ENCODE measurements at places on chromosomes 2 and 18.

GRCh38 chr2:17798338-17798737, 17.9 kb upstream of the MSGN1 start:
- no peak for DNase-seq

DNA sequence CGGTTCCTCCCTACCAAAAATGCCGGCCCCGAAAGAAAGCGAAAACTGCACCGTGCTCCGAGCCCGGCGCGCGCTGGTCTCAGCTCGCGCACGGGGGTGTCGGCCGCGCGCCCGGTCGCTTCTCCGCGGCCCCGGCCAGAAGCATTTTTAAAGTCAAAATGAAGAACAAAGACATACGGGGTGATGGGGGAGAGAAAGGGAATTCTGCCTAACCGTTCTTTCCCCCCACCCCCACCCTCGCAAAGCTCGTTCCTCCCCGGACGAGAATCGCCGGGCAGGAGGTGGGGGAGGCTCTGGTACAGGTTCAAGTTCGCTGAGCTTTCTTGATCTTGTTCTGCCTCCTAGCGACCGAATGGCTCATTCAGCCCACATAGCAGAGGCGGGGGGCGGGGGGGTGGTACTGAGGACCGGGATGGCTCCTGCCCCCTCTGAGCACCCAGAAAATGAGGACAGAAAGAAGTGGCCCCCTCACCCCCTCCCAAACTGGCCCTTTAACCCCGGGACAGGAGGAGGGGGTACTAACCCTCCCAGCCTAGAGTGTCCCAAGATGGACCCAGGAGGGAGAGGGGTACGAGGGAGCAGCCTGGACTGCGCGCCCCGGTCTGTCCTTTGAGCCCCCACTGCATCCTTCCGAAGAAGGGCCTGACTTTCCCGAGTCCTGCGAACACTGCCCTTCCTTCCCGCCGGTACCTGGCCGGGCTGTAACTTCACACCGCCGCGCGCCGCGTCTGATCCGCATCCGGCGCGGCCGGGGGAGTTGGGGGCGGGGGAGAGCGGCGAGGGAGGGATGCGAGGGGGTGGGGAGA, 3.1 kb downstream of the BCL11A start:
- peak; percentile 28 for DNase-seq

DNA sequence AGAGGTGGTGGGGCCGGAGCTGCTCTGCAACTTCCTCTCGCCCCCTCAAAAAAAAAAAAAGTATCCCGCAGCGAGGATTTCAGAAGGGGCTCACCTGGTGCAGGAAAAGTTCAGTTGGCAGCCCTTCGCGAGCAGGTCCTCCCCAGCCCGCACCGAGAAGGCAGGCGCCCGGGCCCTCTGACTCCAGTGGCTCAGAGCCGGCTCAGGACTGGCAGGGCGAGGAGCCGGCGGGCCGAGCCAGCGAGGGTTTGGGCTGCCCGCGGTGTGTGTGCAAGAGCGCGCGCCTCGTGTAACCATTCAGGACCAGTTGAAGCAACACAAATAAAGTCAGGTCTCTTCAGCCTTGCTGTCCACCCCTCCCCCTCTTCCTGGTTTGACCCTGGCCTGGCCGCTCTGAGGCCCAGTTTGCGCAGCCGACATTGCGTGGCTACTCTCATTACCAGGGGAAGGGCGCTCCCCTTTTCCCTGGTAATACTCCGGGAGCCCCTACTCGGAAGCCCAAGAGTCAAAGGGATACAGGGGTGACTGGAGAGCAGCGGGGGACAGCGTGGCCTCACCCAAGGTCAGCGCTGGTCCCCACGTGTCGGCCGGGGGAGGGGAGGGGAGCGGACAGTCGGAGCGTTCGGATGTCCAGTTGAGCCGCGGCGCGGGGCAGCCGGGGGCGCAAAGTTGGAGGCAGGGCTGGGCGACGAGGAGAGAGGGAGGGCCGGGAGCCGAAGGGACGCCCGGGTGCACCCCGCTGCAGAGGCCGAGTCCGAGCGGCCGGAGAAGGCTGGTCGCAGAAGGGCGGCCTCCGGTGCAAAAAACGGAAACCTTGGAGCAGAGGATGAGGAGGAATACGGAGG, 12.3 kb downstream of the EN1 start:
- no peak for DNase-seq

DNA sequence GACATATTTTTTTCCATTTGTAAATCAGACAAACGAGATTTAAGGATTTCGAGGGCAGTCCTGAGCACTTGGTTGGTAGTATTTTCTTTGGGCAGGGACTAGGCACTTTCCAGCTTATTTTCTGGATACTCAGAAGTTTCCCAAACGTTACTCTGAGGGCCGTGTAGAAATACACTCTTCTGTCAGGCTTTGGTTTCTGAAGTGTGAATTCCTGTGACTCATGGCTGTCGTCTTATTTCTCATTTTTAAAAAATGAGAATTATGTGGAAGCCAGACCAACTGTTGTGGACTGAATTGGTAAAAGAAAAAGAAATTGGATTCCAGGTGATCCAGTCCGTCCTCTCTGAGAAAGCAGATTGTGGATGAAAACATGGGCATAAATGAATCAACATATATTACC, 658.6 kb upstream of the FANCL start:
- DNase-seq = no peak

- no peak for DNase-seq
Measured at GRCh38 chr2:132691556-132691955, 21.6 kb upstream of the LYPD1 start.

DNA sequence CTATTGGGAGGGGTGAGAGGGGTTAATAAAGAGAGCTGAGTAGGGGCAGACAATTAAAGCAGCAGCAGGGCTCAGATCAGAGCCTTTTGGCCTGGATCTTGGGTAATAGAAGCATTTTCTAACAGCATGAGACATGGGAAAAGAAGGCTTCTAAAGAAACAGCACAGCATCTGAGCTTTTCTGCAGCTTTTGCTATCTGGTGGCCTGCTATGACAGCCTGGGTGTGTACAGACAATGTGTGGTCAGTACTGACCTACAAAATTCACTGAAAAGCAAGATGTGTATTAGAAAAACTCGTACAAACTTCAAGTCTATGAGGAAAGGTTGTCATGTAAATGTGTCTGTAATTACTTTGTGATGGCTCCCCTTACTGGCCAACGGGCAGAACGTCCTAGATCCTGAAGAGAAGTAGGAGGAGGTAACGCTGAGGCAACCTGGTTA, 95.6 kb downstream of the GALNT3 start:
- no peak for DNase-seq

- DNase-seq = no peak
Measured at GRCh38 chr2:95034221-95034620, 8.7 kb downstream of the MAL start.

DNA sequence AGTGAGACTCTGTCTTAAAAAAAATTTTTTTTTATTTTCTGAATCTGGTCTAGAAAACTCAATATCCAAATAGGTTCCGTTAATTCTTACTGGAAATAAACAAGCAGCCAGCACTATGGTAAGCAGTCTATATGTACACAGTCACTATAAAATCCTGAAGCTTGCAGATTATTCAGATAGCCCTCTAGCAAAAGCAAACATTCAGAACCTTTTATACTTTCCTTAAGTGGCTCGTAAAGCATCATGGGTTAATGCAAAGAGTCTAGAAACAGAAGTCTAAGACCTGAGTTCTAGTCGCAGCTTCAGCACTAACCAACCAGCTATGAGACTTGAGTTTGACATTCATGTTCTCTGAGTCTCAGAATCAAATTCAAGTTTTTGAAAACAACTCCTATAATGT, 51.9 kb downstream of the SIGLEC15 start:
- no peak for DNase-seq

DNA sequence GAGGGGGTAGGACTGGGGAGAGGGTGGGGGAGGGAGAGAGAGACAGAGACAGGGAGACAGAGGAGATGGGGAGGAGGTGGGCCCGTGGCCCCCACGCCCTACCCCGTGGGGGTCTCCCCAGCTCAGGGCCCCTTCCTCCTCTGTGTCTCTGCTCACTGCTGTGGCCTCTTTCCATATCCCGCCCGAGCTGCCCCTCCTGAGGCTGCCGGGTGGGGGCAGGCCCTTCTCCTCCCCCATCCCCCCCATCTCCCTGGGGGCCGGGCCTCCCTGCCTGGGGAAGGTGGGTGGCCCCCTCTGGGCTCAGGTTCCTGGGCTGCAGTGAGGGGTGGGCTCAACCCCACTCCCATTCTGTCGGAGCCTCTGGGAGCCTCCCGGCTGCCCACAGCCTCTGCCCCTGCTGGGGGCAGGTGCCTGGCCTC, 332 bp upstream of the PDCD1 start:
- no peak for DNase-seq

GRCh38 chr2:86225581-86225980, 26.3 kb downstream of the MRPL35 start:
- DNase-seq = no peak

GRCh38 chr2:36489281-36489680, 108.7 kb downstream of the FEZ2 start:
- DNase-seq = no peak

DNA sequence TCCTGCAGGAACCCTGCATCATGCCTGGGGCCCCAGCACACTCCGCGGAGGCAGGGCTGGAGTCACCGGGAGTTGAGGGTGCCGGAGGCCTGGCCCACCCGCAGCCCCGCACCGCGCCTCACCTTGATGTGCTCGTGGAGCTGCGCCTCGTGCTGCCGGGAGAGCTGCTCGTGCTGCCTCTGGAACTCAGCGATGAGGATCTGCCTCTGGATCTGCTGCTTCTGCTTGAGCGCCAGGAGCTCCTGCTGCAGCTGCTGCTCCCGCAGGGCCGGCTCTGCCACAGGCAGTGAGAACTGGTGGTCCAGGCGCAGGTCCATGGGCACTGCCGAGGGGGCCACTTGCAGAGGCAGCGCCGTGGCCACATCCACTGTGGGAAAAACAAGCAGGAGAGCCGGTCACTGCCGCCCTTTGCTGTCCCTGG, 211.1 kb downstream of the HDAC4 start:
- no peak for DNase-seq

GRCh38 chr2:1698188-1698945, 45.9 kb downstream of the PXDN start:
- no peak for DNase-seq

GRCh38 chr2:186544255-186544675, 45.6 kb upstream of the ITGAV start:
- no peak for DNase-seq

- DNase-seq = no peak
Measured at GRCh38 chr2:19378939-19379338, 20.5 kb upstream of the OSR1 start.

- DNase-seq = no peak
Measured at GRCh38 chr18:37574113-37574512, 8.5 kb upstream of the CELF4 start.

DNA sequence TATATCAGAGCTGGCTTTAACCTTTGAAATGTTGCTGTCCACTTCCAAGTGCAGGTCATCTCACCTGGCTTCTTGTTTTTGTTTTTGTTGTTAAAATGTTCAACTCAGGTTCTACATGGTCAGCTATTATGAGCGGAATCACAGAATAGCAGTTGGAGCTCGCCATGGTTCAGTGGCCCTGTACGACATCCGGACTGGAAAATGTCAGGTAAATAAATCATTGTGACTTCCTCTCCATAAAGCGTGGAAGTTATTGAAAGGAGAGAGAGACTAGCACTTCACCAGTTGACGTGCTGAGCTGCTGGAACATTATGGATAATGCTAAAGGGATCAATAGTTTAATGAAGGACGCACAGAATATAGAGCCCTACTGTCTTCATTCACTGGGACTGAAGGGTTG, 184.6 kb upstream of the BOD1L2 start:
- DNase-seq = no peak

- DNase-seq = no peak
Measured at GRCh38 chr18:12827588-12827987, 56.4 kb downstream of the PTPN2 start.

DNA sequence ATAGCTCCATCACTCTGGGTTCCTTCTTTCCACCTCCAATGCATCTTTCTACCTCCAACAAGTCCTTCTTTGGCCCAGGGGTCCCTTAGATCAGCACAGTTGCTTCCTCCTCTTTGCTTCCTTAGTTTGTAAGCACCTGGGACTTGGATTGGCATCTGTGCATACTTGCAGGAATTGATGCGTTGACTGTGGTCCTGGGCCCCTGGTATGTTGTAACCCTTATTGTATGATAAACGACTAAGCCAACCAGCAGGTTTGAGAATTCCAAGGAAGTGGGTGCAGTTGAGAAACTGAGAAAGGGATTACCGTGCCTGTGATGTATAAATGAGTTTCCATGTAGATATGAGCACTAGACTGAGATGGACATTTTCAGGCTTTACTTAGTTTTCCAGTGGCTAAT, 55.9 kb downstream of the ARHGAP28 start:
- DNase-seq = no peak

DNA sequence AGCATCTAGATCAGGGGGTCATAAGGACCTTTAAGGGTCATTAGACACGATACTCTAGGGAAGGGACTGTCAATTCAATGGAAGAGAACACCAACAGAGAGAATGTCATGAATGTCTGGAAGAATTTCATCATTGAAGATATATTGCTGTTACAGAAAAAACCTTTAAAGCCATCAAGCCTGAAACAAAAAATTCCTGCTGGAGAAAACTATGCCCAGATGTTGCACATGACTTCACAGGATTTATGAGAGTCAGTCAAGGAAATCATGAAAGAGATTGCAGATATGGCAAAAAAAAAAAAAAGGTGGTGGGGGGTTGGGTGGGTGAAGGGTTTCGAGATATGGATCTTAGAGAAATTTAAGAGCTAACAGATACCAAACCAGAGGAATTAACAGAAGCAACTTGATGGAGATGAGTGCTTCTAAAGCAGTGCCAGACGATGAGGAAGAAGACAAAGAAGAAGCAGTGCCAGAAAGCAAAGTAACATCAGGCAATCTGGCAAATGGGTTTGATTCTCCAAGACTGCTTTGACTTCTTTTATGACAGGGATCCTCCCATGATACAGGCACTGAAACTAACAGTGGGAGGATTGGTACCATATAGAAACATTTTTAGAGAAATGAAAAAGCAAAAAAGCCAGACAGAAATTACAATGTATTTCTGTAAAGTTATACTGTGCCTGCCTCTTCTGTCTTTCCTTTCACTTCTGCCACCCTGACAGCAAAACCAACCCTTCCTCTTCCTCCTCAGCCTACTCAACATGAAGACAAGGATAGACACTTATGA, 28.5 kb downstream of the MAP4K3 start:
- no peak for DNase-seq
